ENCODE measurements at places on chromosomes 5 and 9.

GRCh38 chr5:63570752-63571151 lies 391.5 kb downstream of the HTR1A start:
- no peak for DNase-seq

DNA sequence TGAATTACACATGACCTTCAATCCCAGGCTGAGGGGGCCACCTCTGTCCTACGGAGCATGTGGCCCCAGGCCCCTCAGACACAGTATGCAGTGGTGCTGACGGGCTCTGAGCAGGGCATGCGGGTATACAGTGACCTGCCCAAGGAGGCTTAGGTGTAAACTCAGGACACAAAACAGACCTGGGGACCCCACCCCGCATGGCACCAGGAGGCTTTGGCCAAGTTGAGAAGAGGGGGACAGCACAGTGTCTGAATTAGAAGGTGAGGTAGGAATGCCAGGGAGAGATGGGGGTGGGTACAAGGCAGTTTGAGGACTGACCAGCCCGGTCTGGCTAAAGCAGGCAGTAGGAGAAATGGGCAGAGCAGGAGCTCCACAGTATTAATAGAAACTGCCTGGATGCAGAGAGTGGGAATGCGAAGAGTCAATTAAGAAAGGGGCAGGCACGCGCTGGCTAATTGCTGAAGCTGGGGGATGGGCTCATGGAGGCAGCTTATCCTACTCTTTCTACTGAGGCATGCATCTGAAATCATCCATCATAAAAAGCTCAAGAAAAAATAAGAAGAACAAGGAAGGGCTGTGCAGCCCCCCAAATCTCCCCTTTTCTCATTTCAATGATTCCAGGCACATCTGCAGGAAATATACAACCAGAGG lies 109.0 kb downstream of the GABBR2 start:
- DNase-seq: no peak

DNA sequence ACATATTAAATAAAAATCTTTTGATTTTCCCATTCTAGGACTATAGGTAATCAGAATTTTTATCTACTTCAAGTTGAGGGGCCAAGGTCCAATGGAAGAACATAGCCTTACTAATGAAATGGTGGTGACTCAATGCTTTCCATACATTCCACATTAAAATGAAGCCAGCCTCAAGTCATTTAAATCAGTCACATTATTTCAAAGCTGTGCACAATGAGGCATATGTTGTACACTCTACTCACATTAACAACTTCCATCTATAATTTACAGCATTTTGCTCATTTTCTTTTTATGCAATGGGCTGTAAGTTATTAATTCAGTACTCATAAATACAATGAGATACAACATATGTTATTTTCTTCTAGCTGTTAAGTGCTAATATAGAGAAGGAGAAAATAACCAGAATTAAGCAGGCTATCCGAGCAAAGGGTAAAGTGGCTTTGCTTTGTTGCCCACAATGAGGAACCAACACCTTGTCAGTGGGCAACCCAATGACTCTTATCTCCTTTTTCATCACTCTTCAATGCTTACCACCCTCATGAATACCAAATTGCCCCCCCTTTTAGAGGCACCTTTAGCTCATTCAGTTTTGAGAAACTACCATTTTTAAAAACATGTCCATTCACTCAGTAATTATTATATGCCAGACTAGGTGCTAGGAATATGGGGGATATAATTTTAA lies 52.4 kb downstream of the TTLL11 start:
- DNase-seq: no peak

GRCh38 chr5:89156226-89156625 lies 273.2 kb upstream of the MEF2C start:
- DNase-seq: no peak

DNA sequence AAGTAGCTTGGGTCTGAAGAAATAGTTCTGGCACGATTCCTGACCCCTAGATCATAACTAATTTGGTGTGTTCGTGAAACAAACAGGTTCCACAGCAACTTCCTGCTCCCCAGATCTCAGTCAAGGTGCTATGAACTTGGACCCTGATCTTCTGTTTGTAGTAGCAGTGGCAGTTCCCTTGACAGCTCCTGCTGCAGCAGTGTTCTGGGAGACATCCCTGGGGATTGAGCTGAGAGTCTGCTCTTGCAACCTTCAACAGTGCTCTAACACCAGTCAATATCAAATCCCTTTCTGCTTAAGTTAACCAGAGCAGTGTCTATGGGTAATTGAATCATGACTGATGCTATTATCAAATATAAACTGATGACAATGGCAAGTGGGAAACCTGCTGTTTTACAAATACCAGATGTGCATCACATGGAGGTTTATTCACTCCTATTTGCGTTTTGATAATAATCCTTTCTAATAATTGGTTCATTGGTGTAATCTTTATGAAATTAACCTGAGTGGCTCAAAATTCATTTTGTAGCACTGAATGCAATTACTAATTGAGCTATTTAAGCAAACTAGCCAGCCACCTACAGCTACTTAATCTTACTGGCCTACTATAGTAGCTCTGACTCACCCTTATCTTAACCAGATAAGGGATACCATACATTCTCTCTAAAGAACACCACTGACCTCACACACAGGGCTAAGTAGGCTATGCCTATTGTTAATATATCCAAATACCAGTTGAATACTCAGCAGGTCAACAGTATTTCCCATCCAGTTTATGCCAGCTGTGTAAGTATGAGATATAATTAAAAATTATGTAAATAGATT lies 21.9 kb downstream of the KDM4C start:
- DNase-seq: no peak

DNA sequence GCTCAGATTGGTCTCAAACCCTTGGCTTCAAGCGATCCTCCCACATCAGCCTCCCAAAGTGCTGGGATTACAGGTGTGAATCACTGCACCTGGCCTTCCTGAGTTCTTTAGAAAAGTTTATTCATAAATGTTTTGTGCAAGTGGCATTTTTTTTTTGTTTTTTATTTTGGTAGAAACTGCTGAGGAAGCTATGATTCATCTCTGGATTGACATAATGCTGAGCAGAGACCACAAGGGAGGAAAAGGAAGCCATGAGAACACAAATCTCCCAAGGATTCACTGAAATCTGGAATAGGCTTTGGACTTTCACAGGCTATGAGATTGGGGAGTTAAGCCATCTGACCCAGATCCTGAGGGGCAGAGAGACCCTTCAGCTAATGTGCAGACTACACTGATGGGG lies 3.4 kb upstream of the SLC46A2 start:
- no peak for DNase-seq

DNA sequence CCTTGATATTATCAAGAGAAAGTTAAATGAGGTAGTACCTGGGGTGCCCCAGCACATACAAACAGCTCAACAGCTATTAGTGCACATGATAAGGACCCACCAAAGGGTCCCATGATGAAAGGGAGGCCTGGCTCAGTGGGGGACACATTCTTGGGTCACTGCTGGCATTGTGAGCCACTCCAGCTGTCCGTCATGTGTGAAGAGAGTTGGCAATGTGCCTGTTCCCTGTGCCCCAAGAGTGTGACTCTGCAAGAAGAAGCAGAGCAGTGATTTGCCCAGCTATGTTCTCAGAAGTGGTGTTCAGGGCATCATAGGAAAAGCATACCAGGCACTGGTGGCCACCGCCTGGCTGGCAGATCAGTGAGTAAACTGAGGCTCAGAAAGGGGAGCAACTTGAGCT lies 37.1 kb upstream of the TDRD7 start:
- no peak for DNase-seq

DNA sequence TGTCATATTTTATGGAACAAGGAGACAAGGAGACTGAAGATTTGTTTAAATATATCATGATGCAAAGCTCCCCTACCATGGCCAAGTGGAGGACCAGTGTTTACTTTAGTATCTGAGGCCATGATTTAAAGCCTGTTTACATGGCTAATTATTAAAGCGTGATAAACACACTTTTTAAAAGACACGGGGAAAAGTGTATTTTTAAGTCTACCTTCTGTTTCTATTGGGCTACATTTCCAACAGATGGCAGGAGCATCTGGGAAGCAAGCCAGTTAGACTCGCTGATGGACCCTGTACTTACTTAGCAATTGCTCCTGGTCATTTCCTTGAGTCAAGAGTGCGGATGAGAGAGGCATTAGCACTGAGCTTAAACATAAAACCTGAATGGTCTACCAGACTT lies 480.3 kb upstream of the SEMA6A start:
- no peak for DNase-seq

All from T-helper 2 cell (primary cell).